ENCODE measurements at places on chromosomes 11 and 22.

GRCh38 chr11:47950396-47950795, 30.0 kb upstream of the PTPRJ start:
- DNase-seq: no peak

- DNase-seq: no peak
These were observed 1252.7 kb downstream of the BRD1 start for GRCh38 chr22:48574776-48575617.

GRCh38 chr22:17472932-17473331, 90.4 kb upstream of the SLC25A18 start:
- no peak for DNase-seq

DNA sequence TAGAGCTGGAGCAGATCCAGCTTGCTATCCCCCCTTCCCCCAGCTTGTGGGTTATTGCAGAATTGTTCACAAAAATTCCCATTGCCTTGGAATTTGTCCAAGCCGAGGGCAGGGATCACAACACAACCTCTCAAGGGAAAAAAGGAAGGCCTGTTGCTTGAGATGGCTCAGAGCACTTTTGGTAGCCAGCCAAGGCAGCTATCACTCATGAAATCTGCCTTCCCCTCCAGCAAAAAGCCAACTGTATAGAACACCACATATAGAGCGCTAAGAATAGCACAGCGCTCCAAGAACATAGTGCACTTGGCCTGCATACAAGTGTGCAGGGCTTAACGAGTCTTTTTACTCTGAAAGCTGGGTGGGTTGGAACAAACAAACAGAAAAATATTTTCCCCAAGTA, 46.2 kb downstream of the FAM83F start:
- no peak for DNase-seq

- DNase-seq: no peak
These were observed 154.4 kb downstream of the FEZ1 start for GRCh38 chr11:125341676-125342075.

GRCh38 chr22:19108807-19109197, 13.4 kb downstream of the DGCR2 start:
- DNase-seq: no peak

DNA sequence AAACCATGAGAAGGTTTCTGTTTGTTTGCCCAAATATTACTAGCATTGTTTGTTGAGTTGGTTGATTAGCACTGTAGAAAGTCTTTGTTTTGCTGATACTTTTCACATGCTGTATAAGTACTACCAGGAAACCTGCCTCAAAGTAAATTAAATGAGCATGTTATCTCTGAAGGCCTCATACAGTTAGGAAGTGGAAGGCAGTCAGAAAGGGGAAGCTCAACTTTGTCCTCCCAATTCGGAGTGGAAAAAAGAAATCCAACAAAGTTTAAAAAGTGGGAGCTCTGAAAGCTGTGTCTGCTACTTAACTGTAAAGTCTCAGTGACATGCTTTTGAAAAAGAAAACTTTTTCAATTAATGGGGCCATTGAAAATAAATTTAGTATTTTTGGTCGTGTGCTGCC, 188.3 kb upstream of the BLID start:
- DNase-seq: no peak

DNA sequence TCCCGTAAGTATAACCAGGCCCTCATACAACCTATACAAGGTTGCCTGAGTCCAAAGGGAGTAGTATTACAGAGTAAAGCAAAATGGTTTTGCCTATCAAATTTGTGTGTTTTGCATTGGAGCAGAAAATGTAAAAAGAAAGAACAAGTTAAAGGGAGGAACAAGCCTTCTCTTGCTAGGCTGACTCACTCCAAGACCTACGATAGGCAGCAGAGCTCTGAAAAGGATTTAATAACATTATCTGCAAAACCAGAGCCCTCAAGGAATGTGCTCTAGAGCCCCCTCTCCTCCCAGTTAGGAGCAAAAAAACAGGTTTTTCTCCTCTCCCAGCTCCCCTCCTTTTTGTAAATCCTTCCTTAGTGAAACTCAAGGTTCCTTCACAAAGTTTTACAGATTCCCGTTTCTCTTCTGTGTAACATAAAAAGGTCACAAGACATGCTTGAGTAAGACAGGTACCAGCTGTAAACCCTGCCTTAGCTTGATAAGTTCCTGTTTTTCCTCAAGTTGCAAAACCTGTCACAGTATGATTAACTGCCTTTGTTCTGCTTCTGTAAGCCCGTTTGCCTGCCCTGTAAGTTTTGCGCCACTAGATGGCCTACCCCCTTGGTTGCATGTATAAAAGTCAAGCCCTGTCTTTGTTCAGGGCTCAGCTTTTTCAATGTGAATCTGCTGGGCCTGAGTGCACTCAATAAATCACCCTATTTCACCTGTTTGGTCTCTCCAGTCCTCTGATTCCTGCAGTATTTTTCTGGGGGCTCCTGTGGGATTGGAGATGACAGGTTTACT, 498.2 kb downstream of the KCNA4 start:
- no peak for DNase-seq

DNA sequence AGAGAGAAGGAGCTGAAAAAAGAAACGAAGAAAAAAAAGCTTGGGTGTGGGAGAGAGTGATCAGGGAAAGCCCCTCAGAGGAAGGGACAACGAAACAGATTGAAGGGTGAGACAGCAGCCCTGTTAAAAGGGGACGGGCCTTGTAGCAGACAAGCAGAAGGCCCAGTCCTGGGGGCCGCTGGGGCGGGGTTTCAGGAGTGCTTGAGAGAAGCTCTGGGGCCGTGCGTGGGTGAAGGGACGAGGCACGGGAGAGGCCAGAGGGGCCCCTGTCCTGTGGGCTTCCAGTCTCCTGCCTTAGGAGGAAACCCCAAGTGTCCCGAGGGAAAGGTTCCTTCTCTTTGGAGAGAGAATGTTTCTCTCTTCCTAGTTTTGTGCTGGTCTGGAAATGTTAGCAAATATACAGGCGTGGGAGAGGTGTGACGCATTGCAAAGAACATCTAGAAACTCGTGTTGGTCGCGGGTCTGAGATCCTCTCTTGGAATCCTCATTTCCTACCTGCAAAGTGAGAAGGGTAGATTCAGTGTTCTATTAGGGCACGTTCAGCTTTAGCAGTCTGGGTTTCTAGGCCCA, 28.6 kb downstream of the ADAMTS15 start:
- DNase-seq: no peak

- DNase-seq: no peak
These were observed 65.2 kb downstream of the CD82 start for GRCh38 chr11:44630511-44631210.

GRCh38 chr11:88655196-88655595, 317.7 kb upstream of the CTSC start:
- no peak for DNase-seq

GRCh38 chr11:85774256-85775101, 36.5 kb downstream of the SYTL2 start:
- DNase-seq: no peak

Data from dermis microvascular lymphatic vessel endothelial cell (primary cell).